ENCODE measurements at places on chromosomes 11 and 22.

DNA sequence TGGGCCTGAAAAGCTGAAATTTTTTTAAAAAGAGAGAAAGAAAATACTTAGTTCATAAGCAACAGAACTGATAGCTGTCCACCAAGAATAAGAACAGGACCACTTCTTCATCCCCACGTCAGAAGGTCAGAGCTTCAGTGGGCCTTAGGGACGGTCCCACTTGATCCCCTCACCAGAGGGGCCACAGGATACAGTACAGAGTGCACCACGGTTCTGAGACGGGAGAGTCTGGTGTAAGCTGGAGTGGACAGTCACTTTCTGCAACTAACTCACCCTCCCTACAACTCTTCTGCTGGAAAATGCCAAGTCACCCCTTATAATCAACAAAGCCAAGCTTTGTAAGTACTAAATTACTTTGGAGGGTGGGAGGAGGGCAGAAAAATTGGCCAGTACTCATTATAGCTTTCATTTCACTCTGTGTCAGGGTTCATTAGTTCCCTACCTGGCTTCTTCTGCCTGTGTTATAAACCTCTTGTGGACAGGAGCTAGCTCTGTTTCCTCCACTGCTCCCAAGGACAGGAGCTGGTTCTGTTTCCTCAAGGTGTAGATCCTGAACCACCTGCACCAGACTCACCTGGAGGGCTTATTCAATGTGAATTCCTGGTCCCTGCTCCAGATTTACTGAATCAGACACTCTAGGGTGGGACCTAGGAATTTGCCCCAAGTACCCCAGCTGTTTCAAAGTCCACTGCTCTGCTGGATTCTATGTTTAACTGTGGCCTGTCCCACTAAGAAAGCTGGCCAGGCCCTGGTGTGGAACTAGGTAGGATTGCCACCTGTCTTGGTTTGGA is 39.6 kb downstream of the SCGB1A1 start:
- DNase-seq = no peak

DNA sequence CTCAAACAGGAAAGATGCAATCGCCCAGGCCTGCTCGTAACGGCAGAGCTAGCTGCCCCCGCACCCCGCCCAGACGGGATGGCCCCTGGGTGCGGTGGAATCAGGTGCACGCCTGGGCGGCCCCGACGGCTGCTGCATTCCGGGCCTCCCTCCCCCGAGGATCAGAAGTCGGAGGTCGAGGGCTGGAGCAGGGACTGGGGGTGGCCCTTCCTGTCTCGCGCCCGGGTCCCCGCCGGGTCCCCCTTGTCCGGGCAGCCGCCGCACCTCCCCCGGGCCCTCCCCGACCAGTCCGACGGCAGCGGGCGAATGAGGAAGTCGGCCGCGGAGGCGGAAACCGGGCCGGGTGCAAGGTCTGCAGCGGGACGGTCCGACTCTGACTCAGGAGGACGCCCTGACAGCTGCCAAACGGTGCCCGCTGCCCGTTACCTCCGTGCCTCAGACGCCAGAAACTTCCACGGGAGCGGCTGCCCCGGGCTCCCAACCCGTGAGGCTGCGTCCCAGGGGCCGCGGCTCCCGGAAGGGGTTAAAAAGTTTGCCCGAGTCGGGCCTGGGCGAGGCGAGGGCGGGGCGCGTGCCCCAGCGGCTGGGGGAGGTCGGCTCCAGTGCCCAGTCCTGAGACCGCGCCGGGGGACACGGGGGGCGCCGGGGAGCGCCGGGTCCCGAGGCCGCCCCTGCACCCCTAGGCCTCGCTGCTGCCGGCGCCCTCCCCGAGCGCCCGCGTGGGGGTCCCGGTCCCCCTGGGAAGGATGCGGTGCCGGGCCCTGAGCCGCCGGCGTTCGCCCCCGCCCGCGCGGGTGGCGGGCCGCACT is 663 bp downstream of the MYH9 start:
- DNase-seq = peak; percentile 30

DNA sequence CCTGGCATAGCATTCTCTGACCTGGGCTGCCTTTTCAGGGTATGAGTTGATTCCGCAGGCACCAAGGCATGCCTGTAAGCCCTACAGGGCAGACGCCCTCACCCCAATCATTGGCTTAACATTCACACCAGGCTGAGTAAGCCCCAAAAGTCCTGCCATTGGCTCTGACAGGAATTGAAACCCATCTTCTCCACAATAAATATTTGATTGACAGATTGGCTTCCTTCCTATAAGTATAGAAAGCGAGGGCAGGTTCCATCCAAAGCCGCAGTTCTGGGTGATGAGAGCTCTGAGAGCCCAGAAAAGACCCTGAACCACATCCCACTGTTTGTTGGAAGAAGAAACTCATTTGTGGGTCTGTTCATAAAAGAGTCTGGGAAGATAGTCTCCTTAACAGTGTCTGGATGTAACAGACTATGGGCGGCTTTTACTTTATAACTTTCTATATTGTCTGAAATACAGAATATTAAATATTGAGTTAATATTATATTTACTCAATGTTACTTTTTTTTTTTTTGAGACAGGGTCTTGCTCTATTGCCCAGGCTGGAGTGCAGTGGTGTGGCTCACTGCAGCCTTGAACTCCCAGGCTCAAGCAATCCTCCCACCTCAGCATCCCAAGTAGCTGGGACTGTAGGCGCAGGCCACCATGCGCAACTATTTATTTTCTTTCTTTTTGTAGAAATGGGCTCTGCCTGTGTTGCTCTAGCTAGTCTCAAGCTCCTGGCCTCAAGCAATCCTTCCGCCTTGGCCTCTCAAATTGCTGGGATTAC is 46.8 kb downstream of the FAM83F start:
- DNase-seq = no peak

- no peak for DNase-seq
Measured at GRCh38 chr11:111107501-111107900, 138.0 kb upstream of the POU2AF2 start.

- DNase-seq = no peak
Measured at GRCh38 chr22:48042621-48043395, 1280.4 kb downstream of the TBC1D22A start.
